Coronary artery (tissue), 2 donors: ENCODE measurements at places on chromosomes 6 and 20.

- DNase-seq = no peak
These were observed 63.8 kb downstream of the IBTK start for GRCh38 chr6:82183642-82184282.

GRCh38 chr20:9838378-9839295, at the start of gene PAK5:
Gene PAK5 (minus strand): TSS chr20:9839076. CDS start chr20:9644328, 194,748 bp downstream.
- DNase-seq = peak; percentile 56

DNA sequence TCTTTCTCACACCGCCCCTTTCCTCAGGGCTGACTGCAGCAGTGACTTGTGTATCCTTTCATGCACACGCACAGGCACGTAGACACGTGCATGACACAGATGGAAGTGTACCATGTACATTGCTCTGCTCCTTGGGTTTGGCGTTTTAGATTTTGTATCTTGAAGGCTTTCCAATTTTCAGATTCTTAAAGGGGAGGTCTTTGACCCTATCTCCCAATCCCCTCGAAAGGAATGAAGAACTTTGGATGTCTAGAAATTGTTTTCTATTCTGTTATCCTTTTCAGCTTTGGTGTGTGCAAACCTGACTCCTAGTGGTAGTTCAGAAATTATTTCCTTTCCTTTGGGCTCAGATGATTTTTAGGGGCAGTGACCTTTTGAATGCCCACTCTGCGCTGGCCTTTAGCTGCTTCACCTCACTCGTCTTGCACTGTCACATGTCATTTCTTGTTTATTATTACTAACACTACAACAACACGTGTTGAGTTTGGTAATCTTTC, 63.0 kb downstream of the HIVEP1 start:
- DNase-seq = no peak

DNA sequence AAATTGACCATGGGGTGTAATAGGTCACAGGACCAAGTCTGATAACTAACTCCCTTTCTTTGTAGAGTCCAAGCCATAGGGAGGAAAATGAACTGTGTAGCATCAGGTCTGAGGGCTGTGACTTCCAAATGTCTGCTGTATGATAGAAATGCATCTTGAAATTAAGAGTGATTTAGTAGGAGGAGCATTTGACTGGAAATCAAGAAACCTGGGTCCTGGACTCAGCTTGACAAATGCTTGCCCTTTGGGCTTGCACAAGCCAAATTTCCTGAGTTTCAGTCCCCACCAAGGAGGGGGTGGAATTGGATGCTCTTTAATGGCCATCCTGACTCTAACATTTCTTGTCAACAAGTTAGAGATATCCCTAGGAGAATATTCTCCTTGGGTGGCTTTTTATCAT, 187.0 kb downstream of the PDE7B start:
- no peak for DNase-seq

DNA sequence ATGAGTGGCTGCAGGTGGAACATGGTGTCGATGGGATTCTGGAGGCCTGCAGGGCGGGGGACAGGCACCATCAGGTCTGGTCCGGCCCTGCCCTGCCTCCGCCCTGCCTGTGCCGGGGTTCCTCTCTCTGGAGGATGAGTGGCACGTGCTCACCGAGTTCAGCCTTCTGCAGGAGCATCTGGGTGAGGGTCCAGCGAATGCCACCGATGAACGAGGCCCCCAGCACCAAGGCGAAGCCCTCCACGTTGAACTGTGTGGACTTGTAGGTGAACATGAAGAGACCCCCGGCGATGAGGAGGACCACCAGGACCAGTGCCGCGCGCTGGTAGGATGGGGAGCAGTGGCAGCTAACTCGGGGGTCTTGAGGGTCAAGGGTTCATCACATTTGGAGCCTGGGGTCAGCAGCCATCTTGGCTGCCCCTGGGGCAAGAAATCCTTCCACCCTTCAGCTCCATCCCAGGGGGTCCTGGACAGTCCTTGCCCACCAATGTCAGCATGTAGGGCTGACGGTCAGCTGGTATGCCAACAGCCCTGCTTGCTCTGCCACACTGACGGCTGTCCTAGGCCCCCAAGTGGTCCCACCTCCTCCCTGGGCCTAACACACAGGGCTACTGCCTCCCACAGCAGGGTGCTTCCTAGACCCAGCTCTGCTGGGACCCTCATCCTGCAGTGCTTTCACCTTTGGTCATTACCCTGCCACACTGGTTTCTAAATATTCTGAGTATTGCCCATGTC, 46.8 kb upstream of the CDH22 start:
- no peak for DNase-seq

GRCh38 chr6:134029495-134030455, 22.6 kb downstream of the SLC2A12 start:
- DNase-seq = no peak

DNA sequence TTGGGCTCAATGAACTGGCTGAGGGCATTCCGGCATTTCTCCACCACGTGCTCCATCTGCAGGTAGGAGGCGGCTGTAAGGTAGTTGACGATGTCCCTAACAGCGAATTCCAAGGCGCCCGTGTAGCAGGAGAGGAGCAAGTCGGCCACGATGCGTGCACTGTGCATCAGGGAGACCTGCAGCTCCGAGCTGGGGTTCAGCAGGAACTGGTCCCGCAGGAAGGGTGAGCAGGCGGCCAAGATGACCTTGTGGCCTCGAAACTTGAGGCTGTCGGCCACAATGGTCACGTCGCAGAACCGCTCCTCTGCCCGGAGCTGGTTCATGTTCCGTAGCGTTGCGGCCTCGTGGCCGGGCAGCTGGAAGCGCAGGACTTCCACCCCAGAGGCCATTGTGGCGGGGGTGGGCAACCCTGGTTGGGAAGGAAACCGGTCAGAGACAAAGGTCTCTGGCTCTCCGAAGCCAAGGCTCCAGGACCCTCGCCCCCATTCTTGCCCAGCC, 920 bp downstream of the ZBTB12 start:
- DNase-seq = no peak

DNA sequence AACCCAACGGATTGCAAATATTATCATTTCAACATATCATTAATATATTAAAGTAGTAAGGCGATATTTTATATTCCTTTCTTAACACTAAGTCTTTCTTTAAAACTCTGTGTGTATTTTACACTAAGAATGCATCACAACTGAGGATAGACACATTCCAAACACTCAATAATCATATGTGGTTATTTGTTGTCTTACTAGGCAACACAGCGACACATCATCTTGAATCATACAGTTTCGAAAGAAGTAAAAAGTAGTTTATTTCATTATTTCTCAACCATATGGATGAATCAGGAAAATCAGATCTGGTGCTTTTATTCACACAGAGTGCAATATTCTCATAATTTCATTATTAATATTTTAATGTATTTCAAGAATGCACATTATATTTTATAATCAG, 662.4 kb downstream of the EPHA7 start:
- no peak for DNase-seq

GRCh38 chr6:111985202-111985731, 68.6 kb upstream of the CCN6 start:
- DNase-seq = no peak

DNA sequence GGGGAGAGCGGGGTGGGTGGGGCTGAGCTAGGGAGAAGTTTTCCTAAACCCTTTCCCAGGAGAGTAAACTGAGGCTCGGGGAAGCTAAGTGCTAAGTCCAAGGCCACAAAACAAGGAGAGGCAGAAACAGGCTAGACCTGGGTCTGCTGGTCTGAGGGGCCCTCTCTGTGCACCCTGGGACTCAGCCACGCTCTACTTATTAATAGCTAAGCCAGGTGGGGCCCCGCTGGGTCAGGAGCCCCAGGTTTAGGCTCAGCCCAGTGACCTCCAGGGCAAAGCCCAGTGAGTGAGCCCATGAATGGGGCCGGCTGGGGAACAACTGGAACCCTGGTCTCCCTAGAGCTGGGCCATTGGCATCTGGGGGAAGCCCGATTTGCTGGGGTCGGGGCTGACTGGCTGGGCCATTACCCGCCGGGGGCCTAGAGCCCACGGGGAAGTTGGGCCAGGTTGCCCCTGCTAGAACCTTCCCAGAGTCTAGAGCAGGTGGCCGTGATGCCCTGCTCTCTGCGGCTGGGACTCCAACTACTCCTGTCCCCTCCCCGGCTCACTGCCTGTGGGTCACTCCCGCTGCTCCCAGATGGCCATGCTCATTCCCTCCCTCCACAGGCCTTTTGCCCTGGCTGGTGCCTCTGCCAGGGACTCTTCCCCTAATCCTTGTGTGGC, 24.1 kb upstream of the NOL4L start:
- DNase-seq = no peak

DNA sequence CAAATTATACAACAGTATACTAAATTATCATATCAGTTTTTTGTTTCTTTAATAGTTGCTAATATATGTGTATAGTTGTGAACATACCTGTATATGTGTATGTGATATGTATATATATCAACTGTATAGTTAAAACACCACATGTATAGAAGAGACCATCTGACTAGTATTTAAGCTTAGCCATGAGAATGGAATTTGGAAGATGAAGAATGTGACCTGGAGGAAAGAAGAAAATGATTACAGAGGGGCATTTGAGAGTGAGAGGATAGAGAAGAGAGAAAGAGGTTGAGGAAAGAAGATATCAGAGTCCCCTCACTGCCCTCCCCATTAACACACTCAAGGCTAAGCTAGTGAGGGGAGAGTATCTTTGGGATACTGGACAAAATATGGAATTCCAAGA, 335.9 kb downstream of the BCKDHB start:
- no peak for DNase-seq

GRCh38 chr6:67133973-67134372, 1426.9 kb upstream of the EYS start:
- DNase-seq = no peak

DNA sequence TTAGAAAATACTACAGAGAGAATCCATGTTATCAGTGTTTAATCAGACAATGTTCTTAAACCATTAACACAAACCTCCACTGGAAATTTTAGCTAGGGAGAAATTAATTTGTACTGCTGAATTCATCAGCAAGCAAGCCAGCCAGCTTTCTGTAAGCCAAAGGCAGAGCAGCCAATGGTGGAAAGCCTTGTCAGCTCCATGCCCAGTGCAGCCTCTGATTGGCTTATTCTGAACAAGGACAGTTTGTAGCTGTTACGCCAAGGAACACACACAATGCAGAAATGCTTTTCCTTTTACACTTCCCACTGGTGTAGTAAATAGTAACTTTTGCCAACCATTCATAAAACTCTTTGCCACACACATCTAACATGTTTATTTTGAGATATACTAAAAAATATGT, 265.0 kb downstream of the TENT5A start:
- DNase-seq = no peak

GRCh38 chr6:125546841-125547251, 202.6 kb upstream of the HEY2 start:
- peak; percentile 77 for DNase-seq

DNA sequence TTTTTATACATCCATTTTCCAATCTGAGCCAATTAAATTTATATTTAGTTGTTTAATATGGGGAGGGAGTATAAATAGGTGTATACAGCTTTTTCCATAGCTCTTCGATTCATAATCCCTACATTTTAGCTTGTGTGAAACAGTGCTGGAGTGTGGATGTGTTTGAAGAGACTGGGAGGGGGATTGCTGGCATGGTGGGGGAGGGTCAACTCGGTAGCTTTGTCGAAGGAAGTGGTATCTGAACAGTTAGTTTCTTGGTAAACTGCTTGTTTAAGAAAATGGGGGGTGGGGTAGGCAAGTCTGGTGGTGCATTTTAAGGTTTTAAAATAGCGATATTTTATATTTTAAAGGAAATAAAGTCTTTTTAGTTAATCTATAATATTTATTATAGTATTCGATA, 1.4 kb upstream of the LIN28B start:
- DNase-seq = no peak

DNA sequence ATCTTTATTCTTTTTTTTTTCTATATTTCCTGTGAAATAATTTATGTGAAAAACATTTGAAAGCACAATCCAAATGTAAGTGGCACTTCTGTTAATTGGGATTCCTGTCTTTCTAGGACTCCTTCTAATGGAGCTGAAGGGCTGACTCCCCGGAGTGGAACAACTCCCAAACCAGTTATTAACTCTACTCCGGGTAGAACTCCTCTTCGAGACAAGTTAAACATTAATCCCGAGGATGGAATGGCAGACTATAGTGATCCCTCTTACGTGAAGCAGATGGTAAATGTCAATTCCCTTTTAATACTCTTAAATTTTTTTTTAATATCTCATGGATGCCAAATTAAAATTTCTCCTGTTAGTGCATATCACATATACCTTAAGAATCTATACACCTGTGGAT, 35.0 kb downstream of the CDC5L start:
- no peak for DNase-seq

- DNase-seq = no peak
These were observed 29.9 kb upstream of the FKBP1A start for GRCh38 chr20:1422753-1423152.

DNA sequence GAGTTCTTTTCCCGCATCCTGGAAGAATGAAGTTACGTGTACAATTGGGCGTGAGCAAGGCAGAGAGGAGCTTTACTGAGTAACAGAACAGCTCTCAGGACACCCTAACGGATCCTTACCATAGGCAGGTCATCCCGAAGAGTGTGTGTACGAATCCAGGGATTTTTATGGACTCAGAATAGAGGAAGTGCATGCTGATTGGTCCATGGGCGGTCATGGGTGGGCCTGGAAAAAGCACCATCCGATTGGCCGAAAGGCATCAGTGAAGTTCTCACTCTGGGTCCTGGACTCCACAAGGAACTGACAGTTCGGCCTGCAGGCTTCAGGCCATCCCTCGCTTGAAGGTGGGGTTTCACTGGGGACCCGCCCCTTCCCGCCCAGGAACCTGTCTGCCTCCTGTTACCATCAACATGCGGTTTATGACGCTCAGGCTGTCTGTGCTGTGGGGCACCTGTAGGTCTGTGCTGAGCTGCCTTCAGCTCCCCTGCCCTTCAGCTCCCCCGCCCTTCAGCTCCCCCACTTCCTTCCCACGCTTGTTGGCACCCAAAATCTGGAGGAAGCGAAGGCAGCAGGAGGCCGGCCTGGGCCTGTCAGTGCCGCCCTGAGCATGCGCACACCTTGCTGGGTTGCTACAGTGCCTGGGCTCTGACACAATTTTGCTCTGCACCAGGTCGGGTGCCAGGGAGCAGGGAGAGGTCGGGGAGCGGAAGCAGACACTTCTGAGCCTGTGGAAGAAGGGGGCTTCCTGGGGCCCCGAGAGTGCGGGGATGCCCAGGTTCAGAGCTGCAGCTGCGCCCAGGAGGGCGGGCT, 57.9 kb upstream of the MANEA start:
- DNase-seq = no peak

- DNase-seq = no peak
These were observed 43.2 kb upstream of the SRF start for GRCh38 chr6:43127877-43128276.

- no peak for DNase-seq
These were observed 166.8 kb downstream of the SAMD5 start for GRCh38 chr6:147675281-147675680.

- no peak for DNase-seq
These were observed 12.9 kb upstream of the CCN6 start for GRCh38 chr6:112040956-112041355.

- DNase-seq = peak; percentile 69
These were observed 46.7 kb downstream of the SRC start for GRCh38 chr20:37392441-37393195.

DNA sequence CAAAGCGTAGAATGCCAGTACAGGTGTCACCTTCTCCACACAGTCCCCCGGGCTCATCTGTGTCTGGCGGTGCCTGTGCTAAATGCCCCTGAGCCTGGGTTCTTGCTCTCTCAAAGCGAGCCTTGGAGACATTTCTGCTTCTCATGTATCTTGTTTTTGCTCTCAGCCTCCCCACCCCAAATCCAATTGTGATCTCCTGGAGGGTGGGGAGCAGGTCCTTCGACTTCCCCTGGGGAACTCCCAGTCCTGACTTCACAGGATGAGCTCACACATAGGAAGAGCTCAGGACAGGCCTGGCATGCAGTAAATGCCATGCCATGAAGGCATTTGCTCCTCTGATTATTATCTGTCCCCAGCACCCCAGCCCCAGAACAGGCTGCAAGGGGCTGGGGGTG, 58.1 kb downstream of the NOL4L start:
- DNase-seq = no peak

GRCh38 chr6:29564875-29565274, 5.3 kb upstream of the UBD start:
- no peak for DNase-seq
